Germinal center (tissue), 1 donor: ENCODE measurements at places on chromosomes 6 and 20.

- DNase-seq: no peak
Measured at GRCh38 chr20:63741676-63742380, 2.3 kb downstream of the SLC2A4RG start.

DNA sequence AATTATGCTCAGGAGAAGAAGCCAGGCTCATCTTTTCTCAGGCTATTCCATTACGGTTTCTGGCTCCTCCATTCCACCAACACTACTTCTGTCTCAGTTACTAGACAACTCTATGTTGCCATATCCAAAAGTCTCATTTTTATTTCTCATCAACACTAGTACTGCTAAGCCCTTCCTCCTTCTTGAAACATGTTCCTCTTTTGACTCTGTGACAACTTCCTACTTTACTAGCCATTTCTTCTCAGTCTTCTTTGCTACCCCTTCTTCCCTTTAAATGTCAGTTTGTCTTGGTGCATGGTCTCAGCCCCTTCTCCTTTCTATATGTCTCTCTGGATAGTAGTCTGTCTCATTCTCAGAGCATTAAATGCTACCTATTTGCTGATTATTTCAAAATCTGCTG, 7.1 kb upstream of the ADGRG6 start:
- no peak for DNase-seq

DNA sequence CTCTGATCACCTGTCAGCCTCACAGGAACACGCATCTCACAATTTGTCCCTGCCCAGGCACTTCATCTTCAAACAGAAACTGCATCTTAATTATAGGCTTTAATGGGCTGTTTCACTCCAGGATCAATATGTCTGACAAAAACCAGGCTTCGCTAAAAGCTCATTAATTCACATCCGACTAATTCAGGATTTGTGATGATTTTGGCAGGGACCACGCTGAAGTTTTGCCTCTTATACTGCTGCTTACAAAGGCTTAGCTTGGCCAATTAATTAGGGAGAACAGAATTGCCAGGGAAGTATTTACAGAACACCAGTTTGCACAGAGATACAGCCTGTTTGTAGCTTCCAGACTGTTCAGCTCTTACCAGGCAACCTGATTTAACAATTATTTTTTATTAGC, 541.0 kb upstream of the SPTLC3 start:
- DNase-seq: no peak

GRCh38 chr6:38937839-38938613, 110.6 kb upstream of the GLP1R start:
- no peak for DNase-seq

DNA sequence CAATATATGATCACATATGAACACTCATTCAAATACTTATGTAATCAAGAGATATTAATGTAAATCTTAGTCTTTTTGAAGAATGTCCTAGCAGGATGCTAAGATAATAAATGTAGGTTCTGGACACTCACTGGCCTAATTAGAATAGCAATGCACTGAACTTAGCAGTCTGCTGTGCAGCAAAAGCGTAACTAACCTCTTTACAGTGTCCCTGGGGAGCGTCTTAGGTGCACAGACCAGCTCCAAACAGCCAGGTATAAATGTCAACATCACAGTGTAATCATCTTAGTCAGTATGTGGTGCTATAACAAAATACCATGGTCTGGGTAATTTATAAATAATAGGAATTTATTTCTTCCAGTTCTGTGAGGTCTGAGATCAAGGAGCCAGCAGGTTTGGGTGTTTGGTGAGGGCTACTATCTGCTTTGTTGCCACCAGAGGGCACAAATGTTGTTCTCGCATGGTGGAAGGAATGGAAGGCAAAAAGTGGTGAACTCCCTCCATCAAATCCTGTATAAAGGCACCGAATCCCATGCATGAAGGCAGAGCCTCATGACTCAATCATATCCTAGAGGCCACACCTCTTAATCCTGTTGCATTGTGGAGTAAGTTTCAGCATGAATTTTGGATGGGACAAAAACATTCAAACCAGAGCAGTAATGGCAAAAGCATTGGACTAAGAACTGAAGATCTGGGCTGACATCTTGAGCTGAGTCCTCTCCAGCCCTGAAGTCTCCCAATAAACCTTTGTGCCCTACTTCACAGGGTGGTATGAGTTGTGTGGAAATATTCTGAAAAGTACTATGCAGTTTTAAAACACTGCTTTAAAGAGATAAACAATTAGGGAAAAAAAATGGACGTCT, 41.8 kb upstream of the FOXO3 start:
- DNase-seq: peak; percentile 44
